ENCODE measurements at places on chromosomes 13 and 19. TPM values are rescaled to one million over a fixed set of nuclear protein-coding genes. Genes with fewer than 3 reads are reported as not detected.

DNA sequence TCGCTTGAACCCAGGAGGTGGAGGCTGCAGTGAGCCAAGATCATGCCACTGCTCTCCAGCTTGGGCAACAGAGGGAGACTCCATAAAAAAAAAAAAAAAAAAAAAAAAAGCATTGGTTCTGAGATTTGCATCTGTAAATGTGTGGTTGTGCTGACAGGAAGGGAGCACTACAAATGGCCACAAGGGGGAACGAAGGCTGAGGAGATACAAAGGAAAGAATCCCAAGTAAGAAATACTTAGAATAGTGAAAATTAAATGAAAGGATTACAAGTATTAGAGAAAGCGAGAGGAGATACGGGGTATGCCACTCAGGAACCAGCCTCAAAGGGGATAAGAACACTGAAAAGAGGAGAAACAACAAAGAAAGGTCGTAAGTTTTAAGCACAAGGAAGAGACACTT, 284.9 kb downstream of the KLF12 start:
- H3K4me1 ChIP-seq, result peaks cover 14% of the 10 kb centered on the region
- no peak for DNase-seq
- H3K27ac ChIP-seq, result no peak overlapping the region
- peaks cover 11% of the 10 kb centered on the region for H3K36me3 ChIP-seq
- no peaks in the 10 kb centered on the region for H3K27me3 ChIP-seq
- H3K4me3 ChIP-seq, result no peak overlapping the region

- H3K36me3 ChIP-seq, result peaks cover 3% of the 10 kb centered on the region
- DNase-seq, result no peak
- H3K4me1 ChIP-seq, result peaks cover 5% of the 10 kb centered on the region
Observed at GRCh38 chr13:51958217-51958547, 53.1 kb downstream of the ATP7B start.

Gene ZNF728
- not detected for total RNA-seq

DNA sequence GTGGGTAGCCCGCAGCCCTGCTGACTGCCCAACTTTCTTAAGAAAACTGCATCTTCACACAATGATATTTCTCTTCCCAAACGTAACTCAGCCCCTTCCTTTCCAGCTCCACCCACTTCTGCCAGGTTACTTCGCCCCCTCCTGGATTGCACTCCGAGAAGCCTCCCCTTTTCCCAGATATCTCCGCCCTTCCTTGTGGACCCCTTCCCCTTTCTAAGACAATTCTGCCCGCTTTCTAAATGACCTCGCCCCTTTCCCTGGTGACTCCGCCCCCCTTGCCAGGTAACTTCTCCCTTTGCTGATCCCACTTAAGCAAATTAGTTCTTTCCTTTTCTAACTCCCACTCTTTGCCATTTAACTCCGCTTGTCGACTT, 2.6 kb downstream of the VSIG10L start:
- H3K4me3 ChIP-seq, result peak overlapping the region; percentile 89
- H3K36me3 ChIP-seq, result no peaks in the 10 kb centered on the region
- peaks cover 15% of the 10 kb centered on the region for H3K27me3 ChIP-seq
- H3K27ac ChIP-seq, result peak overlapping the region; percentile 15
- H3K4me1 ChIP-seq, result peaks cover 20% of the 10 kb centered on the region

Gene NDUFA13
- total RNA-seq, result 371 TPM

DNA sequence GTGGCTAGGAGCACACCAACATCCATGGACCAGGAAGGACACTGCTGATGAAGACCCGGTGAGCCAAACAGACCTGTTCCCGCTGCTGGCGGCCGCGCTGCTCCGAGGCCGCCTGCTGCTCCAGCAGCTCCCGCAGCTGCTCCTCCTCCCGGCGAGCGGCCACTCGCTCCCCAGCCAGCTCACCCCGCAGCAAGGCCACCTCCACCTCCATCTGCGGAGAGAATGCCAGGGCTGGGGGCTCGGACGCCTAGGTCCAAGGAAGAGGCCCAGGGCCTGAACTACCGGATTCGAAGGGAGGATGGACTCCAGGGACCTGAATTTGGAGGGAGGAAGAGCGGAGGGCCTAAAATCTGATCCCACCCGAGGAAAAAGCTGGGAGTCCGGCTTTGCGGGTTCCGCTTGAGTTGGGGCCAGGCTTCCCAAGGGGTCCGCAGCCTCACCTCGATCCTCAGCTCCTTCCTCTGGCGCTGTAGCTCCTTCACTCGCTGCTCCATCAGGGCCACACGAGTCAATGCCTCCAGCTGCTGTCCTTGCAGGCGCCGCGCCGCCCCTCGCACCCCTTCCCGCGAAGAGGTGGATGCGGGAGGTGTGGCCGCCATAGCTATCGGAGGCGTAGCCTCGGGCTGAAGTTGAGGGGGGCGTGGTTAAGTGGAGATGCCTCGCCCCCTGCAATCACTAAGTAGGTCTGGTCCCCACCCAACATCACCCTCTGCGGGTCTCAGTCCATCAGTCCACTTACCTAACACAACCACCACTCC, 2.7 kb downstream of the PHLDB3 start:
- peaks cover 2% of the 10 kb centered on the region for H3K27me3 ChIP-seq
- no peak overlapping the region for H3K27ac ChIP-seq
- no peak overlapping the region for H3K4me3 ChIP-seq

Gene EXOC3L2
- total RNA-seq, result 1.1 TPM

- H3K36me3 ChIP-seq, result no peaks in the 10 kb centered on the region
- no peaks in the 10 kb centered on the region for H3K4me1 ChIP-seq
- no peak overlapping the region for H3K27ac ChIP-seq
- DNase-seq, result no peak
- H3K27me3 ChIP-seq, result peaks cover 26% of the 10 kb centered on the region
- no peak overlapping the region for H3K4me3 ChIP-seq
Observed at GRCh38 chr13:110981379-110981778, 66.5 kb upstream of the ANKRD10 start.

DNA sequence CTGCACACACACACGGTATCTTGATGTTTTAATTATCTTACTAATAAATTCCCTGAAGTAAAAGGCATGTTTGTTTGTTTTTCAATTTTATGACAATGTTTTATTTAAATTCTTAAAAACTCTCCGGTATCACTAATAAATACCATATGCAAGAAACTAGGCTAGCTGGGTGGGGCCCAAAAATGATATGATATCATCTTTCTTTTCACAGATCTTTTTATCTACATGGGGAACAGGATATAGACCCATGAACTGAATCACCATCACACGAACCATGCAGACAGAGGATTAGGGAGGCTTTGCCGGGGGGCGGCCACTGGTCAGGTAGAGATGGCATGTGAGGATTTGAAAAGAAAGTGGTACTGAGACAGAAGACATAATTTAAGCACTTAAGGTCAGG, 266.4 kb downstream of the ENOX1 start:
- DNase-seq, result no peak
- peaks cover 3% of the 10 kb centered on the region for H3K36me3 ChIP-seq
- H3K27me3 ChIP-seq, result no peaks in the 10 kb centered on the region
- no peaks in the 10 kb centered on the region for H3K4me1 ChIP-seq
- no peak overlapping the region for H3K27ac ChIP-seq

GRCh38 chr13:102317593-102317992, 84.3 kb downstream of the FGF14 start:
- H3K36me3 ChIP-seq, result no peaks in the 10 kb centered on the region
- H3K27ac ChIP-seq, result no peak overlapping the region
- no peaks in the 10 kb centered on the region for H3K27me3 ChIP-seq
- H3K4me3 ChIP-seq, result no peak overlapping the region

GRCh38 chr13:51804295-51805172, 571 bp upstream of the DHRS12 start:
- no peaks in the 10 kb centered on the region for H3K27me3 ChIP-seq
- no peaks in the 10 kb centered on the region for H3K36me3 ChIP-seq
- peaks cover 53% of the 10 kb centered on the region for H3K4me1 ChIP-seq
- no peak for DNase-seq

GRCh38 chr13:51590971-51591627, 6.8 kb downstream of the WDFY2 start:
- H3K36me3 ChIP-seq, result no peaks in the 10 kb centered on the region
- H3K4me3 ChIP-seq, result peak overlapping the region; percentile 3
- H3K27me3 ChIP-seq, result no peaks in the 10 kb centered on the region
- no peak for DNase-seq
- H3K4me1 ChIP-seq, result peaks cover 50% of the 10 kb centered on the region

- DNase-seq, result no peak
- peak overlapping the region; percentile 58 for H3K4me3 ChIP-seq
- peaks cover 15% of the 10 kb centered on the region for H3K36me3 ChIP-seq
- H3K27ac ChIP-seq, result peak overlapping the region; percentile 94
- H3K27me3 ChIP-seq, result peaks cover 5% of the 10 kb centered on the region
Observed at GRCh38 chr19:1435378-1435989, 2.7 kb upstream of the RPS15 start.

GRCh38 chr19:32672841-32673240, 2.1 kb downstream of the ANKRD27 start:
- DNase-seq, result no peak
- peaks cover 35% of the 10 kb centered on the region for H3K27me3 ChIP-seq
- H3K36me3 ChIP-seq, result no peaks in the 10 kb centered on the region

Gene DAZAP1
- total RNA-seq, result 146 TPM

- H3K4me3 ChIP-seq, result peak overlapping the region; percentile 27
- H3K4me1 ChIP-seq, result peaks cover 36% of the 10 kb centered on the region
- H3K27ac ChIP-seq, result no peak overlapping the region
- DNase-seq, result no peak
- H3K36me3 ChIP-seq, result no peaks in the 10 kb centered on the region
Observed at GRCh38 chr13:40186041-40186440, 480.4 kb downstream of the FOXO1 start.

Measured in neural crest cell (in vitro differentiated cells).